ENCODE measurements at places on chromosomes 4 and X.
A peak's percentile ranks its signal among the peaks of the same experiment; 100 is the strongest.

- DNase-seq, result no peak
Observed at GRCh38 chrX:13691841-13692371, 3.0 kb downstream of the RAB9A start.

DNA sequence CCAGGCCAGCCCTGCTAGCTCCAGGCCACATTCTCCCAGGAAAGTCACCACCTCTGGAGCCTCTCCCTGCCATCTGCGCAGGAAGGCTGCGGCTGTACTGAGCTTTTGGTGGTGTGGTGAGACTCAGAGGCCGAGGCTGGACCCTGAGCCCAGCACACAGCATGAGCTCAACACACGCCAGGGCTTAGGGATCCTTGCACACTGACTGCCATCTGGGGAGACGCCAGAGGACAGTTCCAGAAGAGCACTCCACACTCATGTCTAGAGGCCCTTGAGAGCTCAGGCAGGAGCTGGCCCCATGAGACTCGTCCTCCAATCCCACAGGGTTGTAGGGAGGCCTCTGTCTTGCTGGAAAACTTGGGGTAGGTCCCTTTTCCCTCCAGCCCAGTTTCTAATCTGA lies 40.6 kb downstream of the ABLIM2 start:
- no peak for DNase-seq

DNA sequence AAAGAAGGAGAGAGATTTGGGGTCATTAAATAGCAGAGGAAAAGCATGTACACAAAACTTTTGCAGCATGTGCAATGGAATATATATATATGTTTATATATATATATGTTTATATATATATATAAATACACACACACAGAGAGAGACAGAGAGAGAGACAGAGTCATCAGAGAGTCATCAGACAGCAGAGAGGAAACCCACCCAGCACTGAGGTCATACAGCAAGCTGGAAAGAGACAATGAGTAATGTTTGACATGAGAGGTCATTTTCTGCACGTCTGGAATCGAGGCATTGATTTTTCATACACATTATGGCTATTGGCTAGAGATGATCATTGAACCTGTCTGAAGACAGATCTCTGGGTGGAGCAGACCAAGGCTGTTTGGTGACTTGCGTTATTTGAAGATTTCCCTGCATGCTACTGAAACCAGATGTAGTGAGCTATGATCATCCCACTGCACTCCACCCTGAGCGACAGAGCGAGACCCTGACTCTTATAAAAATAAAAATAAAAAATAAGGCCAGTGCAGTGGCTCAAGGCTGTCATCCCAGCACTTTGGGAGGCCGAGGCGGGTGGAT lies 48.8 kb upstream of the SHOX start:
- no peak for DNase-seq

DNA sequence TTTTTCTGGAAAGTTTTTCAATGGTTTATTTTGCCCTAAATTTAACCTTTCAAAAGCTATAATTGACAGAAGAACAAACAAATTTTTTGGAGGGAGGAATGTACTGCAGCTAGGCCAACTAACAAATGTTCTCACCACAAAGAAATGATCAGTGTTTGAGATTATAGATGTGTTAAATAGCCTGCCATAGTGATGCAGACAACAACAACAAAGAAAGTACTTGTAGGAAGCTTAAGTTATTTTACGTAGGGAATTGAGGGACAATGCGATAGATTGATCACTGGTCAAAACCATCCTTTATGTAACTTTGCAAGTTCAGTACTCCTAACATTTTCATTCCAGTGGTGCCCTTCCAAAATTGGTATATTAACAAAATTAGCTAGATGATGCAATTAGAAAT lies 340.4 kb downstream of the SH3BGRL start:
- DNase-seq, result no peak

DNA sequence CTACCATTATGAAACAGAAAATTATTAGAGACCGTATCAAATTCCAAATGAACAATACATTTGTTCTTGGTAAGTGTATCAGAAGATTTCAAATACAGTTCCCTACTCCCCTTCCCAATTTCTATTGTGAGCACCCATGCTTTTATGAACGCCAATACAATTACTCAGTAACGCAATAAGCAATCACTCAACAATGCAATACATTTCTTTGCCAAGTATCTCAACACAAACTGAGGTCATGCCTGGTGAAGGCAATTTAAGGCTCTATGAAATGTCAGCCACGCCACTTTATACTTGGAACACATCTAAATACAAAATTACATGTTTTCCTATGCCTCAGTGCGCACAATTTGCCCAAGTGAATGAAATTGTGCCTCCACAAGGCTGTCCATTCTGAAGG lies 712 bp downstream of the PNPLA4 start:
- DNase-seq, result no peak

- DNase-seq, result no peak
Observed at GRCh38 chr4:186723292-186724057, at the start of gene FAT1. Gene FAT1, minus strand, starts transcription at chr4:186723856. Its CDS starts 14,029 bp downstream, at chr4:186709827.

GRCh38 chr4:76342191-76342590 lies 35.7 kb downstream of the STBD1 start:
- DNase-seq, result no peak

DNA sequence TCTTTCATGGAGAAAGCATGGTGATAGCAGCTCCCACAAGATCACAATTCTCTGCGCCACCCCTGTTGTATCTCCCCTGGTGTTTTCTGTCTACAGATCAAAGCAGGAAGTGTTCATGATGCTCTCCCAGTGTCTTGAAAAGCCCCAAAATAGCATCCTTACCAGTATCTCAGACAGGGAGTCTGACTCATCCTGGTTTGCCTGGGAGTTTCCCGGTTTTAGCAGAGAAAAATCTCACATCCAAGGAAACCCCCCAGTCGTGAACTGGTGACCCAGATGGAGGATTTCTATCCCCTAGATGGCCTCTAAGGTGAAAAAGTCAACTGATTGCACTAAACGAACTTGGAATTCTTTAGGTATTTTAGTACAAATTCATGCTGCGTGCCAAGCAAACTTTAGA lies 64.3 kb upstream of the NR0B1 start:
- DNase-seq, result no peak

DNA sequence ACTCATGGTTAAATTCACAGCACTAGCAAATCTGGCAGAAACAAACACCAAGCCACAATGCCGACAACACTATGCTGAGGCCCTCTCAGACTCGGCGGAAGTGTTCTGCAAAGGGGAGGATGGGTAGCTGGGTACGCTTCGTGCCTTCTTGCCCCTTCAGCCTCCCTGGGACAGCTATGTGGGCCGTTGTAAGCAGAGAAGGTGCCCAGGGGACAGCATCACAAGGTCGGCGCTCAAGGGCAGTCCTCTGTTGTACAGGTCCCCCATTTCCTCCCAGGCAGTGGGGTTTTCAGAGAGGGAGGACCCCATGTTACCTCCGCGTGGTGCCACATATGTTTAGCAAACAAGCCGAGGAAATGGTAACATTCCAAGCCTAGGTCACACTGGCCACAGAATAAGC lies 173.6 kb downstream of the AFAP1 start:
- DNase-seq, result peak; percentile 64

DNA sequence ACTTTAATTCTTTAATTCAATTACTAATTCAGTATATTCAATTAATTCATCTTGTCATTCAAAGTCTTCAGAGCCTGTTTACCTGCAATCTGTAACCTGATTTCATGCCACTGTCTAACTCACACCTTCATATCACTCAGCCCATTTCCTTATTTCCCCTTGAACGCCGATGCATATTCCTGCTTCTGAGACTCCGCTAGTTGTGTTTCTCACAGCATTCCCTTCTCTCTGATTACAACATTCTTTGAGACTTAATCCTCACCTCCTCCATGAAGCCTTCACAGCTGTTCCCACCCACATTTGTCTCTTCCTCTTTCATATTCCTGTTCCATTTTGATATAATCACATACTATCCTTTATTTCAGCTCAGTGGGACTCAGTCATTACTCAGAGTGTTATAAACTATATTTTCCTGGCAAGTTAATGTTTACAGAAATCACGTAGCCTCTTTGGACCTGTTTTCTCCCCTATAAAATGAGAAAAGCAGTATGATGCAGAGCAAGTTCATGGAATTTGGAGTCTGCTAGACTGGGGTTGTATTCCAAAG lies 69.0 kb downstream of the MAP9 start:
- DNase-seq, result no peak

- no peak for DNase-seq
Observed at GRCh38 chrX:20026278-20026677, 35.4 kb upstream of the BCLAF3 start.

Measured in posterior cingulate gyrus (tissue), 11 donors.